Body of pancreas (tissue), 4 donors: ENCODE measurements at places on chromosomes 7 and 10. TPM values are rescaled to one million over a fixed set of nuclear protein-coding genes. Genes with fewer than 3 reads are reported as not detected.

Gene CALU
- total RNA-seq: 36.3 TPM

Gene MYOZ1
- not detected for total RNA-seq

Gene METTL27
- total RNA-seq: 2.1 TPM

Gene GRM3
- total RNA-seq: not detected

Gene LEP
- 72.8 TPM for total RNA-seq

Gene ZNF727
- total RNA-seq: 2.1 TPM

Gene OPALIN
- not detected for total RNA-seq

Gene GJD4
- not detected for total RNA-seq

Gene SPDYE2
- total RNA-seq: not detected

- H3K4me3 ChIP-seq: no peak overlapping the region
- no peak overlapping the region for H3K27ac ChIP-seq
- H3K36me3 ChIP-seq: no peaks in the 10 kb centered on the region
- no peak for DNase-seq
- no peaks in the 10 kb centered on the region for H3K4me1 ChIP-seq
Measured at GRCh38 chr7:151394076-151395035, 15.5 kb downstream of the WDR86 start.

GRCh38 chr10:95260397-95260881 is 30.4 kb downstream of the PDLIM1 start:
- DNase-seq: peak; percentile 54
- no peak overlapping the region for H3K4me3 ChIP-seq
- peaks cover 21% of the 10 kb centered on the region for H3K4me1 ChIP-seq
- peaks cover 11% of the 10 kb centered on the region for H3K36me3 ChIP-seq
- no peaks in the 10 kb centered on the region for H3K27me3 ChIP-seq

- H3K27me3 ChIP-seq: no peaks in the 10 kb centered on the region
- H3K4me3 ChIP-seq: no peak overlapping the region
- no peaks in the 10 kb centered on the region for H3K36me3 ChIP-seq
- H3K4me1 ChIP-seq: peaks cover 5% of the 10 kb centered on the region
- DNase-seq: no peak
- no peak overlapping the region for H3K27ac ChIP-seq
Measured at GRCh38 chr10:61918140-61918539, 16.6 kb downstream of the ARID5B start.

- no peaks in the 10 kb centered on the region for H3K36me3 ChIP-seq
- no peak for DNase-seq
- no peak overlapping the region for H3K4me3 ChIP-seq
- H3K4me1 ChIP-seq: peaks cover 31% of the 10 kb centered on the region
- H3K27ac ChIP-seq: no peak overlapping the region
Measured at GRCh38 chr10:6300106-6300783, 97.5 kb downstream of the PFKFB3 start.

DNA sequence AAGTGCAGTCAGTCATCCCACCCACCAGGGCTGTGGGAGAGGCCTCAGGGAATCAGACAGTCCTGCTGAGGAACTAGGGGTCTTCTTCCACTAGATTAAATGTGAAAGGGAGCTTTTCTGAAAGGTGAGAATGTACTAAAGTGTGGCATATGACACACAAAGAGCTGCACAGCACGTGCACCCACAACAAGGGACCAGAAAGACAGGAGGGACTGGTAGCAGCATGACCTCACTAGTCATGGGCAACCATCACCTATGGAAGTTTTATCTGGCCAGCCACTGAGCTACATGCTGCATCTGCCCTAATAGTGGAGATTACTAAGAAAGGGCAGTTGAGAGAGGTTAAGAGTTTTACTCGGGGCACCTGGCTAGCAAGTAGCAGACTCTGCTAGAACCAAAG is 204.4 kb upstream of the AOAH start:
- H3K4me3 ChIP-seq: no peak overlapping the region
- H3K4me1 ChIP-seq: peaks cover 17% of the 10 kb centered on the region
- no peak for DNase-seq
- H3K27me3 ChIP-seq: no peaks in the 10 kb centered on the region
- no peaks in the 10 kb centered on the region for H3K36me3 ChIP-seq

- no peak overlapping the region for H3K27ac ChIP-seq
- no peak for DNase-seq
- H3K27me3 ChIP-seq: no peaks in the 10 kb centered on the region
- H3K4me3 ChIP-seq: no peak overlapping the region
Measured at GRCh38 chr10:124254490-124254889, 161.1 kb upstream of the CHST15 start.

DNA sequence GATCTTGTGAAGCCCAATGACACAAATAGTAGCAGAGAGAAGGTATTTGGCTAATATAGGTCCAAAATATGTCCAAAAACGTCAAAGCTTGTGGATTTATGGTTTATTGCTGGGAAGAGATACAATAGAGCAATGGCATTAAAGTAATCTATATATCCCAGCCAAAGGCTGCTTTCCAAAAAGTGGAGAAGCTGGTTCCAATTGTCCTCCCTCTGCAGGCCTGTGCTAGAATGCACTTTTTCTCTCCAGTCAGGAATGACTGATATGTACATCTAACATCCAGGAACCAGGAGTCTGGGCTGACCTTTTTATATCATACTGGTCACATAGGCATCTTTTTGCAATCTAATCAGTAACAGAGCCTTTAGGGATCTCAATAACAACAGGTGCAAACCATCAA is 167.1 kb upstream of the FAM3C start:
- DNase-seq: no peak
- H3K27ac ChIP-seq: no peak overlapping the region
- no peaks in the 10 kb centered on the region for H3K36me3 ChIP-seq

GRCh38 chr10:103879409-103879808 is 24.0 kb upstream of the SH3PXD2A start:
- peaks cover 15% of the 10 kb centered on the region for H3K36me3 ChIP-seq
- H3K27ac ChIP-seq: no peak overlapping the region
- no peaks in the 10 kb centered on the region for H3K27me3 ChIP-seq
- no peak overlapping the region for H3K4me3 ChIP-seq

- no peak for DNase-seq
- H3K36me3 ChIP-seq: no peaks in the 10 kb centered on the region
- no peak overlapping the region for H3K4me3 ChIP-seq
- H3K27me3 ChIP-seq: no peaks in the 10 kb centered on the region
Measured at GRCh38 chr10:52194191-52194590, 119.9 kb upstream of the DKK1 start.

DNA sequence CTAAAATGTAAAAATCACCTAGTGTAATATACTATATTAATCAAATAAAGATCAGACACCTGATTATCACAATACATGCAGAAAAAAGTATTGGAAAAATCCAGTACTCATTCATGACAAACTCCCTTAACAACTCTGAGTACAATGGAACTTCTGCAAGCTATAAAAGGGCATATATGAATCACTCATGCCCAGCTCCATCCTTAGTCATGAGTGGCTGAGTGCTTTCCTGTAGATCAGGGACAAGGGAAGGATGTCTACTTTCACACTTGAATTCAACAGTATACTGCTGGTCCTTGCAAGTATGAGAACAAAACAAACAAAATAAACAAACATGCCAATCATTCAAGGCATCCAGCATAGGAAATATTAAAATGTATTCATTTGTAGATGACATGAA is 116.5 kb downstream of the ADARB2 start:
- no peaks in the 10 kb centered on the region for H3K36me3 ChIP-seq
- H3K27me3 ChIP-seq: no peaks in the 10 kb centered on the region
- no peak for DNase-seq
- H3K4me1 ChIP-seq: no peaks in the 10 kb centered on the region
- no peak overlapping the region for H3K27ac ChIP-seq

DNA sequence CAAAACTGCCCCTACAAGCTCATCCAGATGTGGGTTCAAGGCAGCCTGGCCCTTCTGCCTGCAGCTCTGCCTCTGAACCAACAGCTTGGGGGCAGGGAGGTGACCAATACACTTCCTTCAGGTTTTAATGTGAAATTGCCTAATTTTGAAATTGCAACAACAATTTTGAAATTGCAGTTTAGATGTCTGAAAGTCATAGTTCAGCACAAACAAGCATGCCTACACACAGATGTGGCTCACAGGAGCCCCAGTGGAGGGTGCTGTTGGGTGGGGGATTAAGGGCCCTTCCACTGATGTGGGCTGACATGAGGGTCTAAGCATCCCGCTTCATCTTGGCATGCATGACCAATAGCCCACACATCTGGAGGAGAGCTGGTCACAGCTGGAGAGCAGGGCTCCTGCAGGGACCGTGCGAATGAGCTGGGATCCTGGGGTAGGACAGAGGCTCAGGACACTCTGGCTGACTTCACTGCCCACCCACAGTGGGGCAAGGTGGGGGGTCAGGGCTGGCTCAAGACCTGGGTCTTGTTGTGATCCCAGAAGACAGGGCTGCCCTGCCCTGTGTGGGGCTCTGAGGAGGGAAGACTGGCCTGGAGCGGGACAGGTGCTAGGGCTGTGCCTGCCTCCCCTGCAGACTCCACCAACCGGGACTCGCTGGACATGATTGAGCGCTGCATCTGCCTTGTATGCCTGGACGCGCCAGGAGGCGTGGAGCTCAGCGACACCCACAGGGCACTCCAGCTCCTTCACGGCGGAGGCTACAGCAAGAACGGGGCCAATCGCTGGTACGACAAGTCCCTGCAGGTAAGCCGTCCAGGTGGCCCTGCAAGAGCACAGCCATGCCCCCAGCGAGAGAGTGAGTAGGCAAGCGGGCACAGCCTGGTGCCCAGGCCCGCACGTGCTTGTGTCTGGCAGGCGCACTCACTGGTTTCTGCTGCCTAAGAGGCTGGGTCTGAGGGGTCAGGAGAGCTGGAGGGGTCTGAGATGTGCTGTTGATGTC is 32.3 kb downstream of the CHAT start:
- no peaks in the 10 kb centered on the region for H3K36me3 ChIP-seq
- H3K4me3 ChIP-seq: no peak overlapping the region
- no peaks in the 10 kb centered on the region for H3K27me3 ChIP-seq
- no peaks in the 10 kb centered on the region for H3K4me1 ChIP-seq
- H3K27ac ChIP-seq: no peak overlapping the region
- DNase-seq: no peak

GRCh38 chr10:50324680-50325393 is 73.5 kb upstream of the ASAH2 start:
- H3K4me1 ChIP-seq: no peaks in the 10 kb centered on the region
- no peaks in the 10 kb centered on the region for H3K27me3 ChIP-seq
- no peak for DNase-seq
- no peak overlapping the region for H3K27ac ChIP-seq

DNA sequence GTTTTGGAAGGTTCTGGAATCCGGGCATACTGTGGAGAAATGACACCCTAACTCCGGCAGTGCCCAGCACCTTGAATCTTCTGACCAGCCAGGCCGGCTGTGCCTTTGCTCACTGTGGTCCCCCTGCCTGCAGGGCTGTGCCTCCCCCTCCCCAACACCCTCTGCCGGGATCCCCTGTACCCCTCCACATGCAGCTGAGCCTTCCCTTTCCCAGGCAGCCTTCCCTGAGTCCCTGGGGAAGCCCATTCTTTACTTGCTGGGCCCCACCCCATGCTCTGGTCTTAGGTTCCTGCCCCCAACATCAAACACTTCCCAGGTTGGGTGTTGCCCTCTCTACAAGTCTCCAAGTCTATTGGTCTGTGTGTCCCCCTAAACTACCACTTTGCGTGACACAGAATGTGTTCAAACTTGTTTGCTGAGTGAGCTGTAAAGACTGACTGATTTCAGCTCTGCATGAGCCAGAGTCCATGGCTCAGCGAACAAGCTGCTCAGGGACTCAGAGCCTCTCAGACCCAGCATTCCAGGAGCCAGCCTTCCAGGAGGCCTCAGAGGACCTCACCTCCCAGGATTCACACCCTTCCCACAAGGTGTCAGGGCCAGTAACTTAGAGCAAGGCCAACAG is 31.6 kb downstream of the CALML5 start:
- no peak for DNase-seq
- H3K36me3 ChIP-seq: no peaks in the 10 kb centered on the region
- no peak overlapping the region for H3K27ac ChIP-seq
- no peak overlapping the region for H3K4me3 ChIP-seq
- peaks cover 18% of the 10 kb centered on the region for H3K4me1 ChIP-seq

GRCh38 chr7:127911968-127912511 is 119.2 kb downstream of the LRRC4 start:
- no peak for DNase-seq
- no peak overlapping the region for H3K4me3 ChIP-seq
- no peaks in the 10 kb centered on the region for H3K27me3 ChIP-seq
